Caco-2 (cell line): ENCODE measurements at places on chromosomes 12 and 14. TPM values are rescaled to one million over a fixed set of nuclear protein-coding genes. Genes with fewer than 3 reads are reported as not detected.

DNA sequence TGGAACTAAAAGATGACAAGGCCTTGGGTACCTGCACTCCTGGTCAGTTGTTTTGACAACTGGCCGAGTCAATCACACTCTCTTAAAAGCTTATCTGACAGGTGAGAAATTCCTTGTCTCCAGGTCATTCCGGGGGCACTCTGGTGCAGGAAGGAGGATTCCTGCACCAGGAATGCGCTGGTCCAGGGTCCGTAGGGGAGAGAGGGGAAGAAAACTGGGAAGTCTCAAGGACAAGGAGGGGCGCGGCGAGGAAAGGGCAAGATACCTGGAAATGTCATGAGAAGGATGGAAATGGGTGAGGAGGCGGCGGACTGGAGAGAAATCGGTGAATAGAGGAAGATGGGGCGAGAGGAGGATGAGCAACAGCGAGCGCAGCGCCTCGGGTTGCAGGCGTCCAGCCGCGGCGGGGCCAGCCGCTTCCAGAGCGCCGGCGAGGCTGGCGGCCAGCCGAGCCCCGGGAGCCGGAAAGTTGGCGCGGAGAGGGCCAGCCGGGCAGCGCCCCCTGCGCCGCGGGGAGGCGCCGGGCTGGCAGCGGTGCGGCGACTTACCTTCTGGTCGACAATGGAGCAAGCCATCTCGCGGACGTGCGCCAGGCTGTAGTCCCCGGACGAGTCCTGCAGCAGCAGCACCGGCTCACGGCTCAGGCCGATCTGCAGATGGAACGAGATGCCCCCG, 809 bp downstream of the PRKD1 start:
- H3K4me3 ChIP-seq: peak overlapping the region; percentile 46
- no peaks in the 10 kb centered on the region for H3K36me3 ChIP-seq
- H3K27ac ChIP-seq: no peak overlapping the region
- H3K27me3 ChIP-seq: peaks cover 2% of the 10 kb centered on the region; the same call in 1 of the 2 replicates

DNA sequence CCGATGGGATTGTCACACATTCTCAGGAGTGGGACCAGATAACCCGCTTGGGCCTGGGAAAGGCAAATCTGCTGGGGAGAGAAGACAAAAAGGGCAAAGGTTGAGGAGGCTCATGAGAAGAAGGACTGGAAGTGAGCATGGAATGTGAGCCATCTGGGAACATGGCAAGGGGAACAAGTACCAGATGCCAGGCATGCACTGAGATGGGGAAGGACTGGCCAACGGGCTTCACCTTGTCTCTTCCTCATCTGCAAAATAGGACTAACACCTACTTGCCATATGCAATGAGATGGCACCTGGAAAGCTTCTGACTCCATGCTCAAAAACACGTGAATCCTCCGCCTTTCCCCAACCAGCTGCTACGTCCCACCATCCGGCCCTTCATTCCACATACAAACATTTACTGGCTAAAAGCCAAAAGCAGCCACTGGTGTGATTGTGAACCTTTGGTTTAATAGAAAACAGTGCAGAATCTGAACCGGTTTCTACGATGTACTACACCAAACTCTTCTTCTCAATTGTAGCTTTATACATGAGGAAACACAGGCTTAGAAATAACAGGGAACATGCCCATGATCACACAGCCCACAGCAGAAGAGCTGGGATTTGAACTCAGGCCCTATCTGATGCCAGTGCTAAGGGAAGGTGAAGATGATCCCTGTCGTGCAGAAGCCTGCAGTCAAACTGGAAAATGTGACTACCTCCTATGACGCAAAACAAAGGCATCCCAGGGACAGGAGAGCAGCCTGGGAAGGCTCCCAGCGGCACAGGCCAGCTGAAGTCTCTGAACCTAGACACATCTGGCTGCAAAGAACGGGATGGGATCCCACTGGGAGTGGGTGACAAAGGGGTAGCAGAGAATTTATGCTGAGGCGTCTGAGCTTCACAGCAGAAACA, 112.1 kb downstream of the TTC7B start:
- DNase-seq: no peak
- no peaks in the 10 kb centered on the region for H3K4me1 ChIP-seq
- no peaks in the 10 kb centered on the region for H3K27me3 ChIP-seq
- H3K36me3 ChIP-seq: no peaks in the 10 kb centered on the region
- H3K27ac ChIP-seq: no peak overlapping the region
- no peak overlapping the region for H3K4me3 ChIP-seq

DNA sequence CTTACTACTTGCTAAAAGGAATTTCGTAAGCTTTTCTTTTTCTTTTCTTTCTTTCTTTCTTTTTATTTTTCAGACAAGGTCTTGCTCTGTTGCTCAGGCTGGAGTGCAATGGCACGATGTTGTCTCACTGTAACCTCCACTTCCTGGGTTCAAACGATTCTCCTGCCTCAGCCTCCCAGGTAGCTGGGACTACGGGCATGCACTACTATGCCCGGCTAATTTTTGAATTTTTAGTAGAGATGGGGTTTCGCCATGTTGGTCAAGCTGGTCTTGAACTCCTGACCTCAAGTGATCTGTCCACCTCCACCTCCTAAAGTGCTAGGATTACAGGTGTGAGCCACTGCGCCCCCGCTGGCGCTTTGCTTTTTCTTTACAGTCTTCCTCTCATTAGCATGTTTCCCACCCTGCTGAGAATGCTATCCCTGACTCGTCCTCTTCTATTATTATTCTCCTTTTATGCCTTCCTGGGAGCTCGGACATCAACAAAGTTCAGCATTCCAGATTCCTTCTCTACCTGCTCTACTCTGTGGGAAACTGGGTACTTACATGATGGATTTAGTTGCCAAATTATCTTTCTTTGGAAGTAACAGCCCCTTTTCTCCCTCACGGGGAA, 3.1 kb downstream of the MTHFD1 start:
- no peaks in the 10 kb centered on the region for H3K27me3 ChIP-seq
- DNase-seq: no peak
- peak overlapping the region; percentile 51 for H3K27ac ChIP-seq
- no peaks in the 10 kb centered on the region for H3K36me3 ChIP-seq
- no peaks in the 10 kb centered on the region; the same call in 1 of the 2 replicates for H3K4me1 ChIP-seq

DNA sequence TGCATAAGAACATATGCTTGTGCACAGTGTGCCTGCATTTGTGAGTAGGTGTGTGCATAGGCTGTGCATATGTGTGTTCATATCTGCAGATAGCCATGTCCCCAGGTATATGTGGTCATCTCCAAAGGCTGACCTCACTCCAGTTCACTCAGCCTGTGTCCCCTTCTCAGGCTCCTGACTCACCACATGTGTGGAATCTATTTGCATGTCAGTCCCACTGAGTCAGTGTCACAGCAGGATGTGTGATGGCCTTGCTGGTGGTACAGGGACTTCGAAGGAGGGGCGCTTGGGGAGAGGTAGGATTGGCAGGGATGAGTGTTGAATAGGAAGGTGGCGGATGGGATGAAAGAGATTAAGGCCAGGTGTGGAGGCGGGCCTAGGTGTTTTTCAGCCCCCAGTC, 35.5 kb downstream of the KRT80 start:
- H3K27me3 ChIP-seq: no peaks in the 10 kb centered on the region
- H3K4me1 ChIP-seq: peaks cover 5% of the 10 kb centered on the region; the same call in 1 of the 2 replicates
- no peak for DNase-seq
- H3K27ac ChIP-seq: no peak overlapping the region

DNA sequence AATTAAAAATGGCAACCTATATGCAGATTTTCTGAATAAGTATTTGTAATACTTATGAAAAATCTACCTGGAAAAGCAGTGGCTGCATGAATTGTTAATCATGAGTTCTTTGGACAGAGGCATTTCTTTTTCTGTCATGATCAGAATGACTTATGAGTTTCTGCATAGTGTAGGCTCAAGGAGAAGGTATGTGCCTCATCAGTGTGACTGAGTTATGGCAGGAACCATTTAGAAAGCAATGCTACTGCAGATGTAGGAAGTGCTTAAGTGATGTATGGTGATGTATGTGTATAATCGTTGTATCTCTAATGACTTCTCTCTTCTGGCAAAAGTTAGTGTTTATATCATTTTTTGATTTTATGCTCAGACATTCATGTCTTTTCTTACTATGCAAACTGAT, 816.4 kb upstream of the FBXO33 start:
- H3K27me3 ChIP-seq: no peaks in the 10 kb centered on the region
- H3K4me1 ChIP-seq: no peaks in the 10 kb centered on the region
- DNase-seq: no peak
- no peaks in the 10 kb centered on the region for H3K36me3 ChIP-seq
- H3K27ac ChIP-seq: no peak overlapping the region

DNA sequence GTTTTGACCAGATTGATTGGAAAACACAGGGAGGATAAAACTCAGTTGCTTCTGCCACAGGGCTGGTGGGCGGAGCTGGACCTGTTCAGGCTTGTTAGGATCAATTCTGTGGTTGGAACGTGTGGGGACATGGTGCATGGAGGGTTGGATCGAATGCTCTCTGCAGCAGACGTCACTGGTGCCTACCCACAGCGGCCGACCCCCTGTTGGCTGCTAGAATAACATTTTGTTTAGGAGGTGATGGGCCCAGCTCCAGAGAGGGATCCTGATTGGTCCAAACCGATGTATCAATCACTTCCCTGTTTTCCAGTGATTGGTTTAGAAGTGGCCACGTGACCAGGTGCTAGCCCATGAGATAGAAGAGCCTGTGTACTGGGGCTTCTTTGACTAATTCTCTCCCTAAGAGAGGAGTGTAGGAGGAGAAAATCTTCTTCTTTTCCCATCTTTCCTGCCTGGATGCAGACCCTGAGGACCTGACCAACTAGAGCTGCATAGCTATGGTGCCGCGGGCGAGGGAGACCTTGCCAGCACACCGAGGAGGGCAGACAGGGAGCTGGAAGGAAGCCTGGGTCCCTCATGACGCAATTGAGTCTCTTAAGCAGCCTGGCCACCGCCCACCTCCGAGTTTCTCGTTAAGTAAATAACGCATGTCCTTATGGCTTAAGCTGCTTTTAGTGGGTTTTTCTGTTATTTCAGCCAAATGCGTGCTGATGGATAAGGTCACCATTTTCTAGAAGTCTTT, 163.5 kb downstream of the AACS start:
- no peaks in the 10 kb centered on the region for H3K4me1 ChIP-seq
- H3K27ac ChIP-seq: no peak overlapping the region
- no peaks in the 10 kb centered on the region for H3K36me3 ChIP-seq
- no peak overlapping the region for H3K4me3 ChIP-seq

- no peaks in the 10 kb centered on the region for H3K36me3 ChIP-seq
- peaks cover 18% of the 10 kb centered on the region for H3K4me1 ChIP-seq
- no peaks in the 10 kb centered on the region for H3K27me3 ChIP-seq
- peak; percentile 54 for DNase-seq
Observed at GRCh38 chr12:71216725-71217579, 59.2 kb upstream of the TSPAN8 start.

GRCh38 chr14:30875788-30876053, 1.4 kb downstream of the COCH start:
- no peak overlapping the region; the same call in 1 of the 2 replicates for H3K4me3 ChIP-seq
- no peak for DNase-seq
- no peaks in the 10 kb centered on the region for H3K4me1 ChIP-seq
- no peaks in the 10 kb centered on the region for H3K36me3 ChIP-seq

GRCh38 chr12:108750526-108750925, 19.2 kb upstream of the CORO1C start:
- peaks cover 10% of the 10 kb centered on the region for H3K4me1 ChIP-seq
- H3K27me3 ChIP-seq: no peaks in the 10 kb centered on the region
- no peaks in the 10 kb centered on the region for H3K36me3 ChIP-seq
- DNase-seq: peak; percentile 23
- H3K4me3 ChIP-seq: no peak overlapping the region

DNA sequence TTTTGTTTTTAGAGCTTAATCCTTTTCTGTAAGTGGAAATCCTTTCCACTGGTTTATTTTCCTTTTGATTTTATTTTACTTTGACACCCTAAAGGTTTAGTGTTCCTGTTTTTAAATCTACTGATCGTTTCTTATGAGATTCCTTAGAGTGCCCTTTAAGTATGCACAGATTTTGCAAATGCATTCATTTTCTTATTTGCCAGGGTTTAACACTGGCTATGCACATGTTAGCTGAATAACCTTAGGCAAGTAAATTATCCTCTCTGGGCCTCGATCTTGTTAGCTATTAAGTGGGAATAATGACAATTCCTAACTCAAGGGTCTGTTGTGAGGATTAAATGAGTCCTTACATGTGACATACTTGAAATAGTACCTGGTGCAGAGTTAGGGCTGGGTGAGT, 136.0 kb downstream of the BICD1 start:
- H3K27ac ChIP-seq: no peak overlapping the region
- no peaks in the 10 kb centered on the region for H3K36me3 ChIP-seq
- DNase-seq: no peak
- H3K4me1 ChIP-seq: no peaks in the 10 kb centered on the region
- no peaks in the 10 kb centered on the region for H3K27me3 ChIP-seq

DNA sequence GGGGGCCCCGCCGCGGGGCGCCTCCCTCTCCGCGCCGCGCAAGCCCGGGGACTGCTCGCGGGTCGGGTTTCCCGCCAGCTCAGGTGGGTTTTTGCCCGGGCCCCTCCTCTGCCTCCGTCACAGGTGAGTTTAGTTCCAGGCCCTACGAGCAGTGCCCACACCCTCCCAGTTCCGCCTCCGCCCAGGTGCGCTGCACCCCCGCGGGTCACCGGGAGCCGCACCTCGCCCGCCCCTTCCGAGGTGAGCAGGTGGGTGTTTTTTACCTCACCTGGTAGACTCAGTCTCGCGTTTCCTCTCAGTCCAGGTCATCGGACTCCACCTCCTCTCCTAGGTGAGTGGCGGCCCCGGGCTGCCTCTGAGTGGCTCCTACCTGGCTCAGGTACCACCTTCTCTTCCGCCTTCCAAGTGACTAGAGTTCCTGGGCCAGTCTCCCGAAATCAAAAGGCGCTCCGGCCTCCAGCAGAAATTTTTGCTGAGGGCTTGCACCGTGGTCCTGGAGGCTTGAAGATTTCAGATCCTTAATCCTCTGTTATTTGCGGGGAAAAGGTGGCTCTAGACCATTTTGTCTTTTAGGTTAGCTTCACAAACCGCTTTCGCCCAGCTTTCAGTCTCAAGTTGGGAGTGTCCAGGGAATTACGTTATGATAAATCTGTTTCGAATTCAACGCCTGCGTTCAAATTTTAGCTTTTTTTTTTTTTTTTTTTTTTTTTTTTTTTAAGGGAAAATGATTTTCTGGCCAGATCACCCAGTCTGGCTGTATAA, at the start of gene TMEM30B:
Gene TMEM30B (minus strand): TSS at position 153 of the 762 bp plus-strand sequence. CDS start 191 bp downstream, outside the sequence.
- peak within 1 kb of the TSS; percentile 93 for H3K27ac ChIP-seq
- peak within 1 kb of the TSS; percentile 93 for H3K4me3 ChIP-seq
- peak; percentile 95 for DNase-seq
- H3K27me3 ChIP-seq: no peaks in the 10 kb centered on the region
- peaks cover 32% of the 10 kb centered on the region for H3K4me1 ChIP-seq

DNA sequence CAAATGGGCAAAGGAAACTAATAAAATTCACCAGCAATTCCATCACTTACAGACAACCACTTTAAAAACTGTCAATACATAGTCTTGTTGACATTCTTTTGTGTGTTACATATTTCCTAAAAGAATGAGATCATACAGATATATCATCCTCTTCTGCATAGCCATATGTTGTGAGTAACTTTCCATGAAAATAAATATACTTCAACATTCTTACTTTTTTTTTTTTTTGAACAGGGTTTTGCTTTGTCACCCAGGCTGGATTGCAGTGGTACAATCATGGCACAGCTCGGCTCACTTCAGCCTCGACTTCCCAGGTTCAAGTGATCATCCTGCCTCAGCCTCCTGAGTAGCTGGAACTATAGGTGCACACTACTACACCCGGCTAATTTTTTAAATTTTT, 20.9 kb downstream of the ZC2HC1C start:
- peaks cover 4% of the 10 kb centered on the region; the same call in 1 of the 2 replicates for H3K36me3 ChIP-seq
- no peak overlapping the region for H3K4me3 ChIP-seq
- H3K4me1 ChIP-seq: no peaks in the 10 kb centered on the region
- no peaks in the 10 kb centered on the region for H3K27me3 ChIP-seq
- no peak for DNase-seq
- H3K27ac ChIP-seq: no peak overlapping the region

The SLC39A2 gene
- total RNA-seq: 0.81 and 0.88 TPM in 2 replicates

The ASIC1 gene
- total RNA-seq: 15.6 and 17.8 TPM in 2 replicates

The FAM222A gene
- 17.4 and 18.0 TPM in 2 replicates for total RNA-seq

The YEATS4 gene
- 40.9 and 42.6 TPM in 2 replicates for total RNA-seq

The ASB2 gene
- total RNA-seq: 0.21 TPM in 1 of 2 replicates, not detected in the other
